ENCODE measurements at places on chromosomes 7 and 10.

DNA sequence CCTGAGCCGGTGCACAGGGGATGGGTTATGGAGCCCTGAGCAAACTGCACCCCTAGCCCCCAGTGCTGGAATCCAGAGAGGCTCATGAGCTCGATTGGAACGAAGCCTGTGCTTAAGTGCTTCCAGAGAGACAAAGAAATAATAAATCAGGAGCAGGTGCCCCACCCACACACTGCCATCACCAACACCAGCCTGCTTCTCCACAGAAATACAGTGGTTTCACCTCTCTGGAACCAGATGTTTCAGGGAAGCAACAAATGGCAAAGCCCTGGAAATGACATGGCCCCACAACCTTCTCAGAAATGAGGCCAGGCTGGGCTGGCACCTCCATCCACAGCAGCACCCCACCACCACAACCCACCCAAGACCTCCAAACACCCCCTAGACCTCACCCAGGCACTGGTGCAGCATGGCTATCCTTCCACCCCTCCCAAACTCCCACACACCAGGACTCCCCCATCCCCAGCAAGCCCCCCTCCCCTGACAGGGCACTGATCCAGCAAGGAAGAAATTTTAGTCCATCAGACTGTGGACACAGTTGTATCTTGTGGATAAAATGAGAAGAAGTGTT is 4.1 kb upstream of the SLC18A3 start:
- DNase-seq = no peak

DNA sequence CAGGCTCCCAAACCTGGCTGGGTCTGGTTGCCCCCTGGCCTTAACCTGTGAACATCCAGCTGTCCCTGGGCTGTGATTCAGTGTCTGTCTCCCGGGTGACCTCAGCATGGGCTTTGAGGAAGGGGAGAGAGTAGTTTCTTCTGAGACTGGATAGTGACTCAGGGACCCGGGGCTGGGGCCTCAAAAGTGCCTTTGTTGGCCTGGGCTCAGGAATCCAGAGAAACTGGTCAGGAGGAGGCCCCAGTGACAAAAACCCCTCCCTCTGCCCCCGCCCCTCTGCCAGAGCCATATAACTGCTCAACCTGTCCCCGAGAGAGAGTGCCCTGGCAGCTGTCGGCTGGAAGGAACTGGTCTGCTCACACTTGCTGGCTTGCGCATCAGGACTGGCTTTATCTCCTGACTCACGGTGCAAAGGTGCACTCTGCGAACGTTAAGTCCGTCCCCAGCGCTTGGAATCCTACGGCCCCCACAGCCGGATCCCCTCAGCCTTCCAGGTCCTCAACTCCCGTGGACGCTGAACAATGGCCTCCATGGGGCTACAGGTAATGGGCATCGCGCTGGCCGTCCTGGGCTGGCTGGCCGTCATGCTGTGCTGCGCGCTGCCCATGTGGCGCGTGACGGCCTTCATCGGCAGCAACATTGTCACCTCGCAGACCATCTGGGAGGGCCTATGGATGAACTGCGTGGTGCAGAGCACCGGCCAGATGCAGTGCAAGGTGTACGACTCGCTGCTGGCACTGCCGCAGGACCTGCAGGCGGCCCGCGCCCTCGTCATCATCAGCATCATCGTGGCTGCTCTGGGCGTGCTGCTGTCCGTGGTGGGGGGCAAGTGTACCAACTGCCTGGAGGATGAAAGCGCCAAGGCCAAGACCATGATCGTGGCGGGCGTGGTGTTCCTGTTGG is at the start of gene CLDN4:
Gene CLDN4 (plus strand): TSS at position 316 of the 903 bp plus-strand sequence. CDS start 206 bp downstream, at position 522.
- DNase-seq = no peak

GRCh38 chr10:6737080-6737641 is 157.1 kb upstream of the PRKCQ start:
- DNase-seq = peak; percentile 56

DNA sequence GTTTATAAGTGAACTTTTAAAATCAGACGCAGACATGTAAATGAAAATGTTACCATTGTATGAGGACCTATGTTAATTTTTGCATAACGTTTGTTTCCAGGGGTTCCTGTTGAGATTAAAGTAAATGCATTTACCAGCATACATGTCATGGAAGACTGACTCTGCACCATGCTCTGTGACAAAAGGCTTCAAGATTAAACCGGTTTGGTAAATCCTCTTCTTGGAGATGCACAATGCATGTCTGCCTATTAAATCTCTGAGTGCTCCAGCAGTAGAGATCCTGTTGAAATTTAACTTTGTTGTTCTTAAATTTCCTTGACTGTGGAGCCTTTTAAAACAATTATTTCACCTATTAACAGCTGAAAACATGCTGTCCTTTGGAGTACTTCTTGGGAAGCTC is 36.5 kb upstream of the JAZF1 start:
- DNase-seq = no peak

DNA sequence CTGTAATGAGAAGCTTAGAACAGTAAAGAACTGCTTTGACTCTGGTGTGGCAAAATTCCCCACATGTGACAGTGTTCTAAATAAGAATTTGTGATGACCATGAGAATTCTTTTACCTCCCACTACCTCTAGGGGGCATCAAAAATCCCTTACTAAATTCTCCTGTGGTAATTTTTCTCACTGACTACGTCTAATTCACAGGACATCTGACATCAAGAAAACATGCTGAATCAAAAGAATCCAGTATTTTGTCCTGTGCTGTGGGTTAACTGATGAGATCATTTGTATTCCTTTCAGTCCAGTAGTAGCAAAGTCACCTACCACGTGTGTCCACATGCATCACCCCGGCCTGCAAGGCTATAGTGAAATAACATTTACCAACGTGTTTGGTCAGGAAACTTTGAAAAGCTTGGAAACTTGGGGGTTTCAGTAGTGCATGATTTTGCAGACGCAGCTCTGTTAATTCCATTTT is 103.8 kb downstream of the ATE1 start:
- DNase-seq = no peak

- DNase-seq = no peak
Measured at GRCh38 chr7:32253299-32253698, 183.1 kb upstream of the PDE1C start.

DNA sequence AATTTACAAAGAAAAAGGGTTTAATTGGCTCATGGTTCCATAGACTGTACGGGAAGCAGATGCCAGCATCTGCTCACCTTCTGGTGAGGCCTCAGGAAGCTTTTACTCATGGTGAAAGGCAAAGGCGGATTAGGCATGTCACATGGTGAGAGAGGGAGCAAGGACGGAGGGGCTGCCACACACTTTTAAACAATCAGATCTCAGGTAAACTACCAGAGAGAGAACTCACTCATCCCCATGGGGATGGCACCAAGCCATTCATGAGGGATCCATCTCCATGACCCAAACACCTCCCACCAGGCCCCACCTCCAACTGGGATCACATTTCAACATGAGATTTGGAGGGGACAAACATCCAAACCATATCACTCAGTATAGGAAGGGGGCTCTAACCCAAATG is 183.9 kb downstream of the COBL start:
- no peak for DNase-seq

GRCh38 chr10:30985512-30985911 is 46.2 kb downstream of the ZNF438 start:
- no peak for DNase-seq

DNA sequence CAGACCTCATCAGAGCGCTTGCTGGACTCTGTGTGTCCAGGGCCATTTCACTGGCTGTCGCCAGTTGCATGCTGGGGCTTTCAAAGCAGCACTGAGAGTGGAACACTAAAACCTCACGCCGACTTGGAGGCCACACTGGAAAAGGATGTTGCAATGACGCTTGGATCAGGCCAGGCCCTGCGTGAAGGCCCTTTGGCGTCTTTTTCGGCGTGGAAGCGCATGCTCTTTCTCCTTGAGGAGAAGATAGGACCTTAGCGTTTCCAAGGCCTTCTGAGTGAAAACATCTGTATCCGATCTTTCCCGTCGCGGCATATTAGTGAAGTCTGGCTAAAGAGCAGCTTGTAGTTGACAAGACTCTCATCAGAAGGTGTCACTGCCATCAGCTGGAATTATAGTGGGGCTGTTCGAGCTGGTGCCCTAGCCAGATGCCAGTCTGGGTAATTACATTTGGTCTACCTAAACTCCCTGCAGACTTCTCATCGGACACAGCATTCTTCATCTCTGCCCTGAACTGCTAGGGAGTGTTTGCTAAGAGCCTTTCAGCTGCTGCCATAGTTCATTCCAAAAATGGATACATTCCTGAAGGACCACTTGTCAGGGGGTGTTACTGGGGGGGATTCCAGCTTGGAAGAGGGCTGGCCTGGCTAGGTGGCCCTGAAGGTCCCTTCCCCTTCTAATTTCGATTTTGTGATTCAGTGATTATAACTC is 167.7 kb upstream of the TCF7L2 start:
- DNase-seq = no peak

DNA sequence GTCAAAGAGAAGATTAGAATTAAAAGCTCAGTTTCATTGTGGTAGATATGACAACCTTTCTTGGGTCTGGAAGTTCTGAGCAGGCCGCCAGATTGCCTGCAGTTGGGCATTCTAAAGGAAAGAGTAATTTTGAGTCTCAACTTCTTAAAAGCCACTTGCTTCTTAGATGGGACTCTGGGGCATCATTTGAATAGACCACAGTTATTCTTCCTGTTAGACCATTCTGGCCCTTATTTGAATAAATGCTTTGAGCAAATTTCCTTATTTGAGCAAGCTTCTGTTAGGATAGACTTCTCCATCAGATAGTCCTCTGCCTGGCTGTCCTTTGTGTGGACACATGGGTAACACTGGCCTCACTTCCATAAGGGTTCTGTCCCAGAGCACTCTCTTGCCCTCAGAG is 40.2 kb downstream of the SND1 start:
- no peak for DNase-seq

- DNase-seq = peak; percentile 0
Measured at GRCh38 chr7:7202375-7202720, 20.0 kb downstream of the C1GALT1 start.

- no peak for DNase-seq
Measured at GRCh38 chr10:93758508-93758885, 761 bp downstream of the LGI1 start.

- no peak for DNase-seq
Measured at GRCh38 chr7:27476493-27476892, 186.2 kb downstream of the HIBADH start.

DNA sequence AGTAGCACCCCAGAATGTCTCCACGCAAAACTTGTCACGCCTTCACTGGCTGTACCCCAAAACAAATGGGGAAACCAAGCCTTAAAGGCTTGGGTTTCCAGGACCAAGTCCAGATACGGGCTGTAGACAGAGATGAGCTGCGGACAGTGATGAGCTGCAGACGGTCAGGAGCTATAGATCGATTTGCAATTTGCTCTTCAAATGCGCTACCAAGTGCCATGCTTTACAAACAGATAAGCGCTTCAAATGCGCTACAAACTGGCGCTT is 658 bp upstream of the SGCE start:
- DNase-seq = no peak

DNA sequence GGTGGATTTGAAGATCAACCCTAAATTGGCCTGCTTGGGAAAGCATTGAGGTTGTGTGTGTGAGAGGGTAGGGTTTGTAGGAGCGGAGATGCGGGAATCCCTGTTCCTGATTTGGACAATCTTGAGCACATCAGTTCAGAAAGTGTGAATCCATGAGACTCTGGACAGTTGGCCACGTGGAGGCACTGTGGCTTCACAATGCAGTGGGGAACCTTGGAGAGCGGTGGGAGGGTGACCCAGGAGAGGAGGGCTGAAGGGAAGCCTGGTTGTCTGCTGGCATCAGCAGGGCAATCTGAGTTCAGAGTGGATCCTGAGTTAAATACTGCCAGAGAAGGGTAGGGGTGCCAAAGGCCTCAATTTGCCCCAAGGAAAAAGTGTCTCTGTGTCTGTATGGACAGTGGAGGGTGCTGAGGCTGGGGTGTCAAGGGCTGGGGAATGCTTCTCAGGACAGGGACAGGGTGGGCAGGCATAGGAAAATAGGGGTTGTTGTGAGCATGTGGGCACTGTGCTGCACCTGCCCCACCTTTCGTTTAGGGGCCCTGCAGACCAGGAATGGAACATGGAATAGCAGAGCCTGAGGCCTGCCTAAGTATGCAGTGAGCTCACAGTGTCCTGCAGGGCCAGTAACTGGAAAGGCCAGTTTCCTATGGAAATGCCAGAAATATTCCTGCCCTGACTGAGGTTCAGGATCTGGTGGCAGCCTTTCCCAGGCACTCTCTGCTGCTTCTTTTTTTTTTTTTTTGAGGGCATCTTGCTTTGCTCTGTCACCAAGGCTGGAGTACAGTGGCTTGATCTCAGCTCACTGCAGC is 162.9 kb upstream of the PRSS58 start:
- no peak for DNase-seq

DNA sequence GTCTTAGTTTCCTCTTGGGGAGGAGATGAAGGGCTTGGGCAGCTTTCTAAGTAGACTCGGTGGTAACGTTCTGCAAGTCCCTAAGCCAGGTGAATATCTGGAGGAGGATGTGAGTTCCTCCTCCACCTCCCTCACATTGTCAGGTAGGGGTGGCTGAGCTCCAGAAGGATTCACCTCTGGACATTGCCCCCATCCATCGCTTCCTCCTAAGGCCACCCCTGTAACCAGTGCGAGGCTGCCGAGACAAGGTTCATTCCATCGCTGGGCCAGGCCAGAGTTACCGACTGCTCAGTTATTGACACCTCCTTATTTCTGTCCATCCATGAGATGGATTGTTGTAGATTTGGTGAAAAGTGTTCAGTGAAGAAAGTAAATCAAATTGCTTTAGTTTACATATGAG is 334.1 kb upstream of the KLF6 start:
- no peak for DNase-seq

DNA sequence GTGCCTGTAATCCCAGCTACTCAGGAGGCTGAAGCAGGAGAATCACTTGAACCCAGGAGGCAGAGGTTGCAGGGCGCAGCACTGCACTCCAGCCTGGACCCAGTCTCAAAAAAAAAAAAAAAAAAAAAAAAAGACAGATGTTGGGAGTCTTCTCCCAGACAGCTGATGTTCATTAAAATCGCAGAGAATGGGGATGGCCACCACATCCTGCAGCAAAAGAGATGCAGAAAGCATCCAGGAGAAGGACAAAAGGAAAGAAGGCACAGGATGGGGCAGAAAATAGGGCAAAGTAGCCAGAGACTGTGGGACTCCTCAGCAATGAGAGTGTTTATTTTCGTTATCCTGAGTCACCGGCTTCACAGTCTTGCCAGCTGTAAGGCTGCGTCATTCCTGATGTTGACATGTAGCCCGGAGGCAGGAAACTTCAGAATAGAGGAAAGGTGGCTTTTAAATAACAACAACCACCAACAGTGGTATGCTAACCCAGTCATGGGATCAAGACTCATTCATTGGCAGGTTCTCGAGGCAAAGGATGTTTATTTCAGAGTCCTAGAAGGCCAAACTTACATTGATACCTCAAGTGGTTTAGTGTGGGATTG is 149.5 kb upstream of the SVIL start:
- DNase-seq = peak; percentile 86

DNA sequence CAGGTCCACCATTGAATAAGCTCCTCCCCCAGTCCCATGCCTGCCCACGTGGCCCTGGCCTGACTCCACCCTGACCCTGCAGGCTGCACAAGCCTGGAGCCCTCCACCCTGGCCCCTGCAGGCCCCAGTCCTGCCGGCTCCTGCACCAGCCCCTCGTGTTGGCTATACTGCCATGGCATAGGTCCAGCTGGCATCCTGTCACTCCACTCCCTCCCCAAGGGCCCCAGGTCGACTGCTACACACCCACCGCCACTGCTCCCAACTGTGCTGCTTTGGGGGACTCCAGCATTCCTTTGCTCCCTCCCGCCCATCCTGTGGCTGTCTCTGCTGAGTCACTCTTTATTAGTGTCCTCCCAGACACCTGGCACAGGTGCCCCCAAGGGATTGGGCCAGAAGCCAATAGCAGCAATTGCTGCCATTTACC is 32.4 kb upstream of the HSPA12A start:
- DNase-seq = no peak

- DNase-seq = no peak
Measured at GRCh38 chr10:2053805-2054204, 316.5 kb upstream of the ADARB2 start.
